Osteoblast (primary cell): ENCODE measurements at places on chromosomes 6 and 20.

DNA sequence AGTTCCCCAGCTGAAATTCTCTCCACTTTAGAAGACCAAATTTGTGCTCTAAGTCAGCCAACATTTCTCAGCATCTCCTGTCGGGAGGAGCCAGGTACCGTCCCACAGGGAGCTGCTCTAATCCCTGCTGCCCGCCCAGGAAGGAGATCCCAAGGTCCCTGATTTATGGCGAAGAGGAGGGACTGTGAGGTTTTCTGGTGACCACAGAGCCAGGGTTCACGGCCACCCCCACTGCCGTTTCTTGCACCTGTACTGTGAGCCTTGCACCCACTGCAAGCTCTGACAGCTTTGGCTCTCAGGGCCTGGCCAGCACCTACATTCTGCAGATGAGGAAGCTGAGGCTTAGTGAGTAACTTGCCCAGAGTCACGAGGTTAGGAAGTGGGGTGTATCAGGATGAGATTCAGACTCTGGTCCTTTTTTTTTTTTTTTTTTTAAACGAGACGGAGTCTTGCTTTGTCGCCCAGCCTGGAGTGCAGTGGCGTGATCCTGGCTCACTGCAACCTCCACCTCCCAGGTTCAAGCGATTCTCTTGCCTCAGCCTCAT is 34.9 kb downstream of the FOXC1 start:
- no peak for DNase-seq

DNA sequence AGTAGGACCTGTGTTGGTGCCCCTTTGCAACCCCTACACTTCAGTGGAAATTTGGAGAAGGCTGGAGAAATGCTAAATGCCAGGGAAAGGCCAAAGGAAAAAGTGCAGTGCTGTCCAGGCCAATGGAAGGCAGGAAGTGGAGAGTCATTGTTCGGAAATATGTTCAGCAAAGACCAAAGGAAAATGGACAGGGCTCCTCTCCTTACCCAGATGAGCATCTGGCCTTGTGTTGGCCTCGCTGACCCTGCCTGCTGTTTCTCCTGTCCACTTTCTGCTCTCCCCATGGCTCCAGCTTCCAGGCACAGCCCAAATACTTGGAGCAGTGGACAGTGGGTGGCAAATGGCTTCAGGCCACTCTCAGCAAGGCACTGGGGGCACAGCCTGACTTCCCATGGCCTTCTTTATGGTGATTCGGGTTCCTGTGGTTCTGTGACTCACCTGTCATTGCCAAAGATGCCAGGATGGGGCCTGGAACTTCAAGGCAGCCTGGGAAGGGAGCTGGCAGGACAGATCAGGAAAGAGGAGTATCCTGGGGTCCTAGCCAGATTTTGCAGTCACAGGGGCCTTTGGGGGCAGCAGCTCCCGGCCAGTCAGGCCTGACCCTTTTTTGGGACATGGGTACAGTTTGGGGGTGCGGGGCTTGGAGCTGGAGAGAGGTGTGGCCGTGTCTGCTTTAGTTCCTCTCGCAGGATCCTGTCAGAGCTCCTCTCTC is 190.9 kb upstream of the SLC24A3 start:
- DNase-seq, result peak; percentile 53

DNA sequence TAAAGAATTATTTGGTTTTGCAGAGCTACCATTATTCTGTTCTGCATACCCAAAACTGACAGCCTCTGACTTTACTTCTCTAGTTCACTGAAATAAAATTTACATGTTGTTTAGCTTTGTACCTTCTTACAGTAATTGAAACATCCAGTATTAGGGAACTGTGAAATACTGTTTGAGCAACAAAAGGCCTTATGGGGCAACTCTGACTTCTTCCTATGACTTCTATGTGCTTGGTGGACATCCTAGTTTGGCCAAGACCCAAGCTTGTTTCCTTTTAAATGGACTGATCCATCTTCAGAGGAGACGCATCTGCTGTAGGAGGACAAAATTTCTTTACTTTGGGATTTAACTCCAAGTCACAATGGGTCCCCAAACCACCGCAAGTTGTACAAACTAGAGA is 44.7 kb downstream of the NR2E1 start:
- no peak for DNase-seq

- no peak for DNase-seq
These were observed 14.9 kb upstream of the MRS2 start for GRCh38 chr6:24387818-24388217.

GRCh38 chr20:25300496-25301170 is 52.7 kb downstream of the PYGB start:
- peak; percentile 93 for DNase-seq

- no peak for DNase-seq
These were observed 329.7 kb upstream of the JARID2 start for GRCh38 chr6:14915888-14916832.

- peak; percentile 85 for DNase-seq
These were observed 39.5 kb downstream of the HDDC2 start for GRCh38 chr6:125262016-125263013.

DNA sequence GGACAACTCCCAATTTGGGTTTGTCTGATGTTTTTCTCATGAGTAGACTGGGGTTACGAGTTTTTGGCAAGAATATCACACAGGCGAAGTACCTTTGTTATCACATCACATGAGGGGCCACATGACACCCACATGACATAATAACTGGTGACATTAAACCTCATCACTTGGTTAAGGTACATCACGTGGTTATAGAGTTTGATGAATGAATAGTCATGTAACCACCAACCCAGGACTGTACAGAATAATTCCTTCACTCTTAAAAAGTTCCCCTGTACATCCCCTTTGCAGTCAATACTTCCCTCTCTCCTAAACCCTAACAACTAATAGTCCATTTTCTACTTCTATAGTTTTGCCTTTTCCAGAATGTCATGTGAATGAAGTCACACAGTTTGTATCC is 83.4 kb downstream of the REV3L start:
- no peak for DNase-seq

- DNase-seq, result no peak
These were observed 112.5 kb downstream of the SNX5 start for GRCh38 chr20:17856024-17856564.

DNA sequence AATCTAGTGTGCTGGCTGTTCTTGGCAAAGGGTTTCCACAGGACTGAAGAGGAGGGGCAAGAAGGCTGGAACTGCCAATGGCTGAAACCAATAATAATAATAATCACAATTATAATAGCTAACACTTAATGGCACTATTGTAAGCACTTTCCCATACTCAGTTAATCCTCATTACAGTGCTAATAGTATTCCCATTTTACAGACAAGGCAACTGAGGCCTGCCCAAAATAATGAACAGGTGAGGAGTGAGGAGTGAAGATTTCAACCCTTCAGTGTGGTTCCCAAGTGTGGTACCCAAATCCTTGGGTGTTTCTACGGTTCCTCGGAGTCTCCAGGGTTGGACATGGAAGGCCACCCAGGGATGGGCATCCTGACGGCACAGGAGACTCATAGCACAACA is 69.9 kb downstream of the TRERF1 start:
- DNase-seq, result no peak

DNA sequence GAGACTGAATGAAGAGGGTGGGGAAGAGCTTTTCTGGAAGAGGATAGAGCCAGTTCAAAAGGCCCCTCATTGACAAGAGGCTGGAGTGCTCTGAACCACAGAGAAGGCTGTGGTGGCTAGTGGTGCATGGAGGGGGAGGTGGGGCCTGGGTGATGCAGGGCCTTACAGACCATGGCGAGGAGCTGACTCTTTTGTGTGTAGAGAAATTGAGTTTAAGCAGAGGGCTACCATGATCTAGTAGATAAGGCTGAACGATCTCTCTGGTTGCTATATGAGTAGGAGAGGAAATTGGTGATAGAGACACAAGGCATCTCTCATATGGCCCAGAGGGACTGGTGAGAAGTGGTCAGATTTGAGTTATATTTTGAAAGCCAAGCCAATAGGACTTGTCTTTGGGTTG is 137.6 kb downstream of the UST start:
- no peak for DNase-seq

DNA sequence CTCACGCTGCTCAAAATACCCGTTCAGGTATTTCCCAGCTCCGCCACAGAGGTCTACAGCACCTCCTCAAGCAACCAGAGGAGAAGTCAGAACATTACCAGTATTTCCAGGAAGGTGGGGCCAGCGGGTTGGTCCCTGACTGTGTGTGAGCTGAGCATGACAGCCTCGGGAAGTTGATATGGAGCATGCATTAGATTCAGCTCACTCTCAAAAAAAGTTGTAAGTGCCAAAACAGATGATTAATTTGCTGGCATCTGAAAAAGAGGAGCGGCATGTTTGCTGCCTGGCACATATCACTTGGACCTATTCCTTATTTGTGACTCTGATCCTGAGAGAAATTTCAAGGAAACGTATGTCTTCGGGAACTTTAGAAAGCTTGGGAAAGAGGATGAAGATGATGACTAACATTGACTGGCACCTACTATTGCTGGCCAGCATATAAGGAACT is 32.3 kb downstream of the ELOVL2 start:
- DNase-seq, result no peak

DNA sequence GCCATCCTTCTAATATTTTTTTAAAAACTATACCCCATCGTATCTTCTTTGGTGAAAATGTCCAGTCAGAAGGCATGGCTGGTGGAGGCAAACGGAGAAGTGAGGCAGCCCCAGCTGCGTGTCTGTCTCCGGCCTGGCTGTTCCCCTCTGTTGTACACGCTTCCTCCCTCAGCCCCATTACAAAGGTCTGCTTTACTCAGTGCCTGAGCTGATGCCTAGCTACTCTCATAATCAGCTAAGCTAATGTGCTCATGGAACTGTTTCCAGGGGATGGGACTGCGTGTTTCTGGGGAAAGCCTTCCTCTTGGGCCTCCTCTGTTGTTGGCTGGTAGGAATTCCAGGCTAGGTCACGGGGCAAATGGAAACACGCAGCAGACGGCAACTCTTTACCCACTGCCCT is 67.3 kb downstream of the PPP1R3G start:
- DNase-seq, result no peak

DNA sequence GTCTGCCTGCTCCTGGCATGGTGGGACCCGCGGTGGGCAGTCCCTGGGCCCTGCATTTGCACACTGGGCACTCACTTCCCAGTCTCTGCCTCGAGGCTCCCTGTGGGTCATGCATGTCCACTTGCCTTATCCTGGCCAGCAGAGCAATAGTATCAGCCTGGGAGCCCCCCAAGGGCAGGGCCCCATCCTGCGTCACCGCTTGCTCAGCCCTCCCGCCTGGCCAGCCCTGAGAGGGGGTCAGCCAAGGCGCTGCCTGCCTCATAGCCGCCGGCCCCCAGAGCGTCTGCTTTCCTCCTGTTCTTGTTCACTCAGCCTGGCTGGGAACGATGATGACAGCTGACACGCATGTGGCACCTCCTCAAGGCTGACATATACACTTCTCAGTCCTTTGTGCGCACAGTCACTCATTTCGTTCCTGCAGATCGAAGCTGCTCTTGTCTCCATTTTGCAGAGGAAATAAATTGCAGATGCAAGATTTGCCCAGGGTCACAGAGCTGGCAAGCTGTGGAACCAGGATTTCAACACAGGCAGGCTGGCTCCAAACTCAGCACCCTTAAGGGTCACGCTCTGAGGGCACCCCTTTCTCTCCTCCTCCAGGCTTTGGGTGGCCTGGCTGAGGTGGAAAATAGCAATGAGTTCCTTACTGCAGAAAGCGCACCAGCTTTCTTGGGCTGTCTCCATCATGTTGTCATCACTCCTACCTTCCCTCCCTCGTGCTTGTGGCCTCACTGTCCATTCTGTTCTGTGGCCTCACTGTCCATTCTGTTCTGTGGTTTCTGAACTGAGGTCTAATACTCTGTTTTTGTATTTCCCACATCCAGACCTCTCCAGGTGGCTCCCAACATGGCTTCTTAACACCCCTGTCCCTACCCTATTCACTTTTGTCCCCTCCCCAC is 17.2 kb downstream of the KCNK17 start:
- peak; percentile 58 for DNase-seq

GRCh38 chr6:47440719-47441118 is 36.9 kb upstream of the CD2AP start:
- DNase-seq, result no peak

DNA sequence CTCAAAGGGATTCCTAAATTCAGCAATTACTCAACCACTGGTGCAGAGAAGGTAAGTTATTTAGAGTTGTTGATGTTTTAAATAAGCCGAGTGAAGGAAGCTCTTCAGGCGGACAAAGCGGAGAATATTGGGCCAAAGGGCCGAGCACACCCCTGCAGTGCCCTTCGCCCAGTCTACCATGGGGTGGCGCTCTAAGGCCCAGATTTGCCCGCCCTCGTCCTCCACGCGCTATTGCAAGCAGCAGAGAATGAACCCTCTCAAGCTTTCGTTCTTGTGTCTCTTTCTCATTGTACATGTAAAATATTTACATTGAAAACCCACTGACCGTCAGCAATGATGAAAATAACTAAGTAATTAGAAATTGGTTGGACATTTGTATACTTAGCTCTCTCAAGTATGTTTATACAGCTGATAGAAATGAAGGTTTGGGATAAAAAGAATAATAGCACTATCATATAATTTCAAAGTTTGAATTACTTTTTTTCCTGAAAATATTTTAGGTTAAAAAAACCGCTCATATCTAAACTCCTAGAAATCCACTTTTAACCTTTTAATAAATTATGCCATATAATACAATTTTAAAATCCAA is 195.0 kb upstream of the CEP162 start:
- peak; percentile 37 for DNase-seq
